ENCODE measurements at places on chromosomes 4 and X.

GRCh38 chrX:13489454-13489853 is 79.9 kb upstream of the EGFL6 start:
- DNase-seq, result no peak

- DNase-seq, result no peak
Observed at GRCh38 chrX:25017667-25018247, 2.0 kb upstream of the ARX start.

GRCh38 chr4:14289708-14290107 is 662.2 kb upstream of the BOD1L1 start:
- no peak for DNase-seq

DNA sequence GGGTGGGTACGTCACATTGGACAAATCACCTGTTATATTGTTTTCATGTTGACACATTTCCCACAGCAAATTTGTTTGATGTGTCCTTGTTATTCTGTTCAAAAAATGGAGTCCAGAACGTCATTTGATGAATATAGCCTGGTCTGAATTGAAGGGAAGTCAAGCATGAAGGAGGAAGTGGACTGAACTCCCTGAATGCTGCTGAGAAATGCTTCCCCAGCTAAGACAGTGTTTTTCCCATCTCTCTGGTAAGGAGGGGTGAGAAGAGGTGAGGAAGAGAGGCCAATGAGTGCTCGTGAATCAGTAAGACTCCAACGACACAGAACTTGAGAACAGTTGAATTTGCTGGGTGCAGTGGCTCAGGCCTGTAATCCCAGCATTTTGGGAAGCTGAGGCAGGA is 127.4 kb downstream of the RBM47 start:
- DNase-seq, result no peak

DNA sequence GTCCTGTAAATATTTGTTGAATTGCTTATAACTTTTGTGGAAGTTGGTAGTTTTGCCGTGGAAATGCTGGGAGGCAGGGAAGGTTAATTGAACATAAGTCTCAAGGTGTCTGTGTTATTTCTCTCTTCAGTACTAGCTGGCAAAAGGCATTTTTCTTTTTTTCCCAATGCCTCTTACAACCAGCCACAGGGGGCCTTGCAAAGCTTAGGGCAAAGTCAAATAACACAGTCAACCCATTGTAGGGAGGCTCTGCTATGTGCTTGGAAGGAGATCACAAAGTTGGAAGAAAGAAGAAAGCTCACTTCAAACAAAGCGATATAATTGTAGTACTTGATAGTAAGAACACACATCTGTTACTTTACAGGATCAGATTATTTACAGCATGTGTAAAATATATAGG is 802.6 kb downstream of the PDHA2 start:
- no peak for DNase-seq

DNA sequence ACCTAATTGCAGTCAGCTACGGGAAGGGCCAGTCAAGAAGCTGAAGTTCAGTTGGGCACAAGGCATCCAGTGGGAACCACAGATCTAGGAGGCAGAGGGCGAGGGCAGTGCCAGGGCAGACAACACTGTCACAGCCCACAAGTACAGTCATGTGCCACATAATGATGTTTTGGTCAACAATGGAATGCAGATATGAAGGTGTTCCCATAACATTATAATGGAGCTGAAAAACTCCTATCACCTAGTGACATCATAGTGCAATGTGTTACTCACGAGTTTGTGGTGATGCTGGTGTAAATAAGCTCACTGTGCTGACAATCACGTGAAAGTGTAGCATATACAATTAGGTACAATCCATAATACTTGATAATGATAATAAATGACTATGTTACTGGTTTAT is 4.5 kb upstream of the TMEM255A start:
- no peak for DNase-seq

- no peak for DNase-seq
Observed at GRCh38 chr4:53582194-53582593, 9.1 kb downstream of the LNX1 start.

DNA sequence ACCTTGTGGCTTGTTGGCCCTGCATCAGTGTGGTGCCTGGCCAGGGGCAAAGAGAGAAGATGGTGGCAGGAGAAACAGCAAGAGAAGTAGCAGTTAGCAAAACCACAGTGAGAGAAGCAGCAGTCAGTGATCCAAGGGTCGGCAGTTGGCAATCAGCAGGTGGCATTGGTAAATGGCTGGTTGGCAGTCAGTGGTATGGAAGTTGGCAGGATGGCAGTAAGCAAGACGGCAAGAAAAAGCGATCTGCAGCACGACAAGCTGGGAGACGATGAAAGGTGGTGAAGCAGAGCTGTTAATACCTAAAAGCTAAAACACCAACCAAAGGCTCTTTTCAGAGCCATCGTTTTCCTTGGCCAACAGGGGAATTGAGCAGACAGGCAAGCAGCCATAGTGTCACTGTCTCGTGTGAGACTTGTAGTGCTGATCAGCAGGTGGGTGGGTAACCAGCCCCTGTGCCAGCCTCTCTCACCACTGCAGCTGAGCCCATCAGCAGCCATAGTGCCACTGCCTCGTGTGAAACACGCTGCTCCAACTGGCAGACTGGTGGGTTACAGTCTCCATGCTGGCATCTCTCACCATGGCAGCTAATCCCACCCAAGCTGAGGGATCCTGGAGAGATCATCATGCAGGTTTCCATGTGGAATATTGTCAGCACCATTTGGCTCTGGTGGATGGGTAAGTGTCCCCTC is 2078.4 kb downstream of the PCDH7 start:
- DNase-seq, result no peak

- no peak for DNase-seq
Observed at GRCh38 chr4:41015016-41015675, 199.2 kb downstream of the APBB2 start.

GRCh38 chrX:122076241-122076640 is 1028.8 kb downstream of the GLUD2 start:
- DNase-seq, result no peak

- DNase-seq, result no peak
Observed at GRCh38 chr4:2093265-2093664, 34.1 kb downstream of the NAT8L start.

DNA sequence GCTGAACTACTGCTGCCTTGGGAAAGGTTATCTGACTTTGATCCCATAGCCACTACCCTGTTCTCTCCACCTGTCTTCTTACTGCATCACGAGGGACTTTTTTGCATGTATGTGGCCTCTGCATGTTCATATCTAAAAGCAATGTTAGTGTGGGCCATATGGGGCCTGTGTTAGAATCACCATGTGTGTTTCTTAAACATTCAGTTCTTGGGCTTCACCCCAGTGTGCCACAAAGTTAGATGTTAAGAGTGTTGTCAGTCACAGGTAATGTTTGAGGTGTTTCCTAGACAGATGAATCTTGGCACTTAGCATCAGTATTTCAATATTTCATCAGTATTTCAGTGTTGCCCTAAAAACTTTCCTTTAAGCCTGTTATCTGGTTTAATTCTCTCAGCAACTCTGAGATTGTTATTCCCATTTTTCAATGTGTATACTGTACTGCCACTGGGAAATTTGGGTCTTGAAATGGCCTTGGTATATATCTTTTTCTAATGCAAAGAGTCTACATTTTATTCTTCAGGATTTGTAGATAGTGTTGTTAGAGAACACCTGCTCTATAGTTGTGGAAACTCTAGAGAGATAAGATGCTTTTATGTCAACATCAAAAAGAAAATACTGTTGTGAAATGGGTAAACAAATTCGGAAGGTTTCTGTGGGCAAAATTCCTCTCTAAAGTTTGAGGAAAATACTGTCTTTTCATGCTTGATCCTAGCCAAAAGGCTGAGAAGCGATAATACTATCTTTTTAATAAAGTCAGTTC is 259.7 kb downstream of the BMPR1B start:
- no peak for DNase-seq

DNA sequence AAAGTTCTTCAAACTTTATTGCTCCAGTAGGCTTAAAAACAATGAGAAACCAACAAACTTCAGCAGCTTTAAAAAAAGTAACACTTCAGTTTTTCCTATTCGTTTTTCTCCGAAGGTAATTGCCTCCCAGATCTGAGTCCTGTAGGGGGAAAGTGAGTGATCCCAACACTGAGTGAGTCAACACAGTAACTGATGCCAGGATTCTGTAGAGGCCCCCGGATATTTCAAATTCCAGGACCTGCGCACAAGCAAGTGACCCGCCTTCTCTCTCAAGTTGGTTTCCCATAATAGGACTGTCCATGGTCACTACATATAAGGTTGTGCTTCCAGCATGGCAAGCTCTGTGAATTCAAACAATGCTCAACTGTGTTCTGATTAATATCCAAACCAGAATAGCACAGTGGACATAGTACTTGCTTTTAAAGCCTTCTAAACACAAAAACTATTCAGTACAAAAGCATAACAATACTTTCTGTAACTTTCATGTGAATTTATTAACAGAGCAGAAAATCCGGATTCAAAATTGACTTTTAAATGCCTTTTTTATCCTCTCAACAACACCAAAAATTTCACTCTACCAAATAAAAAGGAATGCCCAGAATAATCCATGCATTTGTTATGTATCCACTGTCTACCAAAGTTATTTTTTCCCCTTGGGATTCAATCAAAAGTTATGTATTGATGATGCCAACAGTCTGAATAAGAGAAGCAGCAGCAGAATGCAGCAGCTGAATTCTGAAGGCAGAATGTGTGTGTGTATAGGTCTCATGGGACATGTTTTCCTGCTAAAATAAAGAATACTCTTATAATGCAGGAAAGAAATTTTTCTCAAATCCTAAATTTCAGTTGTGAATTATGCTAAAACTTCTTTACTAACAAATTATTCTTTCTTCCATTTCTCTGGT is at the start of gene DMD:
TSS of gene DMD (minus strand) at position 194 of the 905 bp plus-strand sequence. CDS start 237 bp downstream, outside the sequence.
- no peak for DNase-seq

- no peak for DNase-seq
Observed at GRCh38 chr4:152459326-152459725, 76.6 kb downstream of the FBXW7 start.

- DNase-seq, result peak; percentile 13
Observed at GRCh38 chr4:149264093-149264733, 551.4 kb downstream of the IQCM start.

DNA sequence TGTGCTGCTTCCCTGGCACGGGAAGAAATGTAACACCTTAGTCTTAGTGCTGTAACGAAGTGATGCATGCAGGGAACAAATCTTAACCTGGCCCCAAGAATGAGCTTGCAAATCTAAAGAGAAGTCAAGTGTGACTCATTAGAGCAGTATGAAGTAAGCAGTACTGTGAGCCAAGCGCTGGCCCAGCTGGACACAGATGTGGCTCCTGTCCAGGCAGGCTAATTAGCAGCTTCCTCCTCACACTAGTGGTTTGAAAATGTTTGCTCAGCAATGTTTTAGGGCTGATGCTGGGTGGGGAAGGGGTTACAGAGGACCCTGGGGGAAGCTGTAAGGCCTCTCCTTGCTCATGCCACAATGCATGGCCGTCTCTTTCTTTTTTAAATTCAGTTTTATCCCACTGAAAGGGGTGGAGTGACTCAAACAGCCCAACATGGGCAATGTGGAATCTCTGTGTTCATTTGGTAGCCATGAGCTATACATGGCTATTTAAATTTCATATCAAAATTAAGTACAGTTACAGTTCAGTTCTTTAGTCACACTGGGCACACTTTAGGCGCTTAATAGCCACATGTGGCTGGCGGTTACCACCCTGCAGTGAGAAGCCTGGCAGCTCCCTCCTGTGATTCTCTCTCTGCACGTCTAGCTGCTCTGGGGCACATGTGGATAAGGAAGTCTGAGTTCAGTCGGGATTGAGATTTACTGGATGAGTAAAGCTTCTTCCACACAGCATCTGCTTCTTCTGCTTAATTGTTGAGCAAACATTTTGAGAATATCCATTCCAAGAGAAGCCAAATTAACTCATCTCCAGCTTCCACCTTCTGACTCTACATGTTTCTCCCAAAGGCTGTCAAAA is 48.8 kb downstream of the MAP7D2 start:
- DNase-seq, result no peak

DNA sequence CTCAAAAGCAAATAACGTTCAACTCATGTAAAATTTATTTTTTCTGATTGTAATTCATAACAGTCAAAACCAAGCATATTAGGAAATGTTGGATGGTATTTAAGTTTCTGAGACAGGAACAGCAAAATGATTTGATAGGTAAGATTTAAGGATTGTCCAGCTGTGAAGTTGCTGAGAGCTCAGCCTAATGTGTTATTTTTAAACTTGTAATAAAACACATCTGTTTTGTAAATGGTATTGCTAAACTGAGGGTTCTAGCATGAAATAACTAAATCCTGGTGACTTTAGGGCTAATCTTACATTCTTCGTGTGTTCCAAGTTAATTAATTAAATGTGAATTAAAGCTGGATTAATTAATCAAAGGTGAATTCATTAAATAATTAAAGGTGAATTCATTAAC is 13.3 kb downstream of the TLR10 start:
- DNase-seq, result no peak

DNA sequence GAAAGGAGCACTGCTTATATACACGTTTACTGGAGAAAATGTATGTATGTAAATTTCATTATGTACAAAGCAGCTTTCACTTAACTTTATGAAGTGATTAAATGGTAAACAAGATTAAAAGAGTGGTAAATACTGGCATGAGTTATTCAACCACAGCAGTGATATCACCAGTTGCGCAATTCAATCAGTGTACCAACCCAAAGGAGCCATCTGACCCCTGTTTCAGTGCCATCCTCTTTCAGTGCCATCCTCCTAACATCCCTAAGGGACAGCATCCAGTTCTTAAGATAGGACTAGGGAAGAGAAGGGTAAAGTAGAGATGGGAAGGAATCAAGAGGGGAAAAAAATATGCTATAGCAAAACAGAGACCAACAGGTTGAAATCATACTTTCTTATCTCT is 16.2 kb downstream of the HPF1 start:
- DNase-seq, result no peak

- no peak for DNase-seq
Observed at GRCh38 chr4:54527532-54527931, 130.2 kb upstream of the KIT start.

DNA sequence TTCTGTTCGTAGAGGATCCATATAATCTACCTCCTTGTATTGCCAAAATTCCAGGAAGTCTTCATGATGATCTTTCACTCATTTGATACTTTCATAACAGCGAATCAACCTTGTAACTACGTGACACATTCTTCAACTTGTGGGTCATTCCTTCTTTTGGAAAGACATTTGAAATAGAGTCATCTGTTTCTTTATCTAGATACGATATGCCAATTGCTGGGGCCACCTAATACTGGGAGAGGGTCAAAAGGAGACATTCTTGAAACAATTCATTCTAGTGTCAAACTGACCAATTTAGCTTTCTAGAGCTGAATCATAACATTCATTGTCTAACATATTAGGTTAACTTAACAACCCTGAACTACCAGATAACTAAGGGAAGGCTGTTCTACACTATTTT is 62.9 kb upstream of the SMAD1 start:
- no peak for DNase-seq

- no peak for DNase-seq
Observed at GRCh38 chr4:182896421-182896820, 20.8 kb downstream of the DCTD start.

DNA sequence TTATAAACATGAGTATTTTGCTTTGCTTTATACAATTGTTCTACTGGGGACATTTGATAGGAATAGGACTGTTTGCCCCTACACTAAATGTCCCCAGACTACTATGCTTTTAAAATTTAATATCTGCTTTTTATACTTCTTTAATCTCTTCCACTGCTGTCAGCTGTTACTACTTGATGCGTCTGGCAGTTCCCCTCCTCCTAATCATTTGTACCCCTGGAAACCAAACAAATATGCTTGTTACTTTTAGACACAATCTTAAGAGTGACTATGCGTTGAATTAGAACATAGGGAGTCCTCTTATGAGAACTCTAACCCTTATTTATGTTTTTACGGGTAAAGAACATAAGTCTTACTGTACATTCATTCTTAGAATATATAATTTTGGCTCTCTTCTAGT is 145.7 kb downstream of the EDA start:
- no peak for DNase-seq

Data from CD4-positive, alpha-beta T cell treated with Interferon alpha-2 for 1 hour (primary cell).